Posterior vena cava (tissue), 2 donors: ENCODE measurements at places on chromosomes 5 and 9.

DNA sequence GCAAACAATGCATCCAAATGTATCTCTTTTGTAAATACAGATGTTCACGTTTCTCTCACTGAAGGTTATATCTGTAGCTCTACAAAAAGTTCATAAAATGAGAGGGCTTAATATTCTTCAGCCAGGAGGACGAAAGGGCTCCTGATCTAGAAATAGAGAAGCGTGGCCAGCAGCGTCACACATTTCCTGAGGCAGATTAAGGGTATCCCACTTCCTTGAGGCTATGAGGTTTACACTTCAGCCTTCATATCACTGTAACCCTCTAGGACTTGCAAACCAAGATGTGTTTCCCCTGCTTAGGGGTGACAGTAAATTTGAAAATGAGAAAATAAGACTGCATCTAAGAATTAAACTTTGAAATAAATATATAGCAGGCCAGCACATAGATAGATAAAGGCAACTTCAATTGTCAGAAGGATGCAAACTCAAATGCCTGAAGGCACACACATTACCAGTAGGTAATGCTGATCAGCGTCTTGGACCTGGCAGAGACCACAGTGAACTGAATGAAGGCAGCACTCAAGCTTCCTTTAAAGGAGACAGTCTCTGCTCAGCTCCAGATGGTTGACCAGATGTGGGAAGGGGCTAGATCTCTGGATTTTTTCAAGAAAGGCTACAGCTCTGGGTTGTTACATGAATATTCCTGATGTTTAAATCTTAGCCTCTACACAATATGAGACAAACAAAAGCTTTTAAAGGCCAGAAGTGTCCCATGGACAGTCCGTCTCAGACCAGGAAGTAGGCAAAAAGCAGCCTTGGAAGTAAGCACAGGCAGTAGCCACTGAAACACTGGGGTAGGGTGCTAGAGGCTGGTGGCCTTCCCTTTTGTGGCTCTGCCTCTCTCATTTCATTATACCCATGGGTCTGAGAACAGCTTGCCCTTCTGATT is 197.7 kb downstream of the MCTP1 start:
- DNase-seq: no peak

- DNase-seq: no peak
Measured at GRCh38 chr5:7464182-7464581, 68.2 kb downstream of the ADCY2 start.

- DNase-seq: no peak
Measured at GRCh38 chr5:176714067-176714466, 66.8 kb downstream of the TSPAN17 start.

- DNase-seq: no peak
Measured at GRCh38 chr9:38282756-38283155, 109.7 kb upstream of the ALDH1B1 start.

GRCh38 chr5:27969157-27969556 is 930.8 kb upstream of the CDH9 start:
- no peak for DNase-seq

DNA sequence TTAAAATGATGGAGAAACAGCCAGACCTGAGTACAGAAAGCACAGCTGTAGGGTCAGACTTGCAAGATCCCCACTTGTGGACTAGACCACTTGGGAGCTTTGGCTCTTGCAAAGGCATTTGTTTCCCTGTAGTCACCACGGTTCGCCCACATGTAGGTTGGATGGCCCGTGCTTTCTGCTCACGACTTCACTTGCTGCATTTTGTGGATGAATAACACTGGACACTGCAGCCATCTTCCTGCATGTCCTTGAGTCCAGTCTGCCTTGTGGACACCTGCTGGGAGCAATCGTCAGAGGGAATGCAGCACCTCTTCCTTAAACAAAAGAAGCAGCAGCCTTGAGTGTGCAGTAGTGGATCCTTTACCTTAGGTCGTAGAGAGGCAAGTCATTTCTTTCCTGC is 372.9 kb upstream of the IRX2 start:
- DNase-seq: peak; percentile 57

DNA sequence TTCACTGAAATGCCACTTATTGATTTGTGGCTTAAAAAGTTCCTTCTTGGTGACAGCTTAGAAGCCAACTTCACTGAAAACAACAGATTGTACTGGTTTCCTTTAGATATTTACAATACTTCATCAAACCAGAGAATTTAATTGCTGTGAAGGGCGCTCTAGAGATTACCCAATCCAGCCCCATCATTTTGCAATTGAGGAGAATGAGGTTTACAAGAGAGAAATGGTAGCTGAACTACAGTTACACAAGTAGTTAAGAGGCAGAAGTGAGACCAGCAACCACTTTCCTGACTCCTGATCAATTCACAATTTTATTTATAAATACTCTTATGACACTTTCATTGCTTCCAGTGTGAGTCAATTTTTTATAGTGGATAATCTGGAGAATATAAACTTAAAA is 103.5 kb upstream of the APC start:
- no peak for DNase-seq

DNA sequence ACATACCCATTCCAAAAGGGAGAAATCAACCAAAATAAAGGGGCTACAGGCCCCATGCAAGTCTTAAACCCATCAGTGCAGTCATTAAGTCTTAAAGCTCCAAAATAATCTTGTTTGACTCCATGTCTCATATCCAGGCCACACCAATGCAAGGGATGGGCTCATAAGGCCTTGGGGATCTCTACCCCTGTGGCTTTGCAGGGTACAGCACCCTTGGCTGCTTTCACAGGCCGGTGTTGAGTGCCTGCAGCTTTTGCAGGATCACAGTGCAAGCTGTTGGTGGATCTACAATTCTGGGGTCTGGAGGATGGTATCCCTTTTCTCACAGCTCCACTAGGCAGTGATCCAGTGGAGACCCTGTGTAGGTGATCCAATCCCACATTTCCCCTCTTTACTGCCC is 5.0 kb upstream of the SPINK14 start:
- no peak for DNase-seq

DNA sequence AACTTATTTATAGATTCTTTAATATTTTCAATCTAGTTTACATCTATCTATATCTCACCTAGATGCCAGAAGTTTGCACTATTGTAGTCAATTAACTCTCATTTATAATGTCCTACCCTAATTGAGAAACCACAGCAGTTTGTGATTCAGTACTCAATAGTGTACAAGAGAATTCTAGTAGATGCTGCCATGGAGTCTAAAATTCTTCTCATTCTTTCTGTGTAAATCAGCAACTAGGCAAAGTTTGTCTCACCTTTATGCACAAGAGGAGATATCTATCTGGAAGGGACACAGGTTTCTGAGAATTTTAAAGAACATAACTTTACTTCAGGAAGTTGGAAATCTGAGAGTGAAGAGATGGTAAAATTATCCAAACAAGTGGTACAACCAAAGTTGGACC is 173.0 kb upstream of the FBXL7 start:
- no peak for DNase-seq

DNA sequence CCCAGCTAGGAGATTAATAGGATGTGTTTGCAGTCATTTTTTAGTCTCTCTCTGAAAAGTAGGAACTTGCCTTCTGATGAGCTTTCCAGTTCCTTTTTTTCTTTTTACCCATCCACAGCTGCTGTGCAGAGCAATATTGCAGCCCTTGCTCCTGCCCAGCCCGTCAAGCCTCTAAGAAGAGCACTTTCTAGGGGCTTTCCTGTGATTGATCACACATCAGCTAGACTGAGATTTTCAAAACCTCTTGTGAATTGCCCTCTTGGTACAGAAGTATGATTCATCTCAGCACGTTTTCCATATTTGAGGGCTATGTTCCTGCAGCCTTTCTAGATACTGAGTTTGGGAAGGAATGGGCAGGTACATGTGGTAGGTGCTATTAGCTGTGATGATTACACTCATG is 93.9 kb downstream of the GALNT10 start:
- no peak for DNase-seq

GRCh38 chr5:37900692-37901091 is 60.9 kb upstream of the GDNF start:
- peak; percentile 83 for DNase-seq

GRCh38 chr5:94310833-94311232 is 307.6 kb downstream of the KIAA0825 start:
- DNase-seq: no peak

DNA sequence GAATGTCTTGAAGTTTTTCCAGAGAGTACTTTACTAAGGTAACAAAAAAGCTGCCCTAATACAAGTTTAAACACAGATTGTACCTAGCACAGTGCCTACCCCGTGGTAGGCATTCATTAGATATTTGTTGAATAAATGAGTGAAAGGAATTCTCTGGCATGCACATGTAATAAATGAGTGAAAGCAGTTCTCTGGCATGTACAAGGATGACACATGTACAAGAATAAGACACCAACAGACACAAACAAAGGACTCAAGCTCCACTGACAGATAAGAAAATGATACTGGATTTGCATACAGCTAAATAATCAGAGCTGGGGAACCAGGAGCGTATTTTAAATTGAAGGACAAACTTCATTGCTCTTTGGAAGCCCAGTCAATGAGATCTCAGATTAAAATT is 535.8 kb downstream of the EFNA5 start:
- no peak for DNase-seq

GRCh38 chr9:2859776-2860379 is 16.0 kb upstream of the PUM3 start:
- DNase-seq: peak; percentile 88

GRCh38 chr5:107593009-107593408 is 77.7 kb downstream of the EFNA5 start:
- DNase-seq: no peak

DNA sequence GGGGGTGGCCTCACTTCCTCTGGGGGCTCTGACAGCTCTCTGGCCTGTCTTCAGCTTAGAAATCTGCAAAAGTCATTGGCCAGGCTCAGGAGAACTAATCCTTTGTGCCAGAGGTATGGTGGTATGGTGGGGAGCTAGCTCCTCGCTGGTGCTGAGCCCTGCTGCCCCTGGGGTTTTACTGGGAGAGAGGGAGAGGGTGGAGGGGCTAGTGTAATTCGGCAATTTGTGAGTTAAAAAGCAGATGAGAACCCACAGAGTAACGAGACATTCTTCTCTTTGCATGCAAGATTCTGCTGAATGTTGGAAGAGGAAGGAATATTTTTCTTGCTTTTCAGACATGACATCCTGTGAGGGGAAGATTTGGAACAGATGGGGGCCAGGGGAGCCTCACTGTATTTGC is 65.5 kb upstream of the SPRY4 start:
- no peak for DNase-seq

DNA sequence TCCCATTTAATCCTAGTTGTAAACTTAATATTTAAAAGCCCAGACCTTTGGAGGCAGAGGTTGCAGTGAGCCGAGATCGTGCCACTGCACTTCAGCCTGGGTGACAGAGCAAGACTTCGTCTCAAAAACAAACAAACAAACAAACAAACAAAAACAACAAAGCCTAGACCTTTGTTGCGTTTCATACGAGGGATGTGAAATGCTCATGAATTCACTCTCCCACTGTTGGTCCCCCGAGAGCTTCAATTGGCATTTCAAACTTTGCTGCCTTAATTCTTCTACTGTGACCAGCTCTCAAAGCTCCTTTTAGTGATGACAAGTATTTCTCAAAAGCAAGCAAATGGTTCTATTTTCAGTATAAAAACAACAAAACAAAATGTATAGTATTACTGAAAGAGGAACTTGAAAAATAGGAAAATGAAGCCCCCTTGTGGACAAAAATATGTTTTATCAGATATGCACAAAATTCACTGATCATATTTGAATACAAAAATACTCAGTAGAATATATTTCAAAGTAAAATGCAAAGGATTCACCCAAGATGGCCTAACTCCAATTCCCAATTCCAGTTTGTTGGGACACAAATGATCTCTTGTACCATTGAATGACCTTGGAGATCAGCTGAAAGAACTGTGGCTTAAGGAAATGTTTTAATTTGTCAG is 140.4 kb downstream of the ESM1 start:
- no peak for DNase-seq
